ENCODE measurements at places on chromosomes 16 and 17.
A peak's percentile ranks its signal among the peaks of the same experiment; 100 is the strongest.

GRCh38 chr16:19753815-19754643, 36.0 kb downstream of the IQCK start:
- no peak for DNase-seq

GRCh38 chr16:85988723-85989313, 89.9 kb downstream of the IRF8 start:
- no peak for DNase-seq

DNA sequence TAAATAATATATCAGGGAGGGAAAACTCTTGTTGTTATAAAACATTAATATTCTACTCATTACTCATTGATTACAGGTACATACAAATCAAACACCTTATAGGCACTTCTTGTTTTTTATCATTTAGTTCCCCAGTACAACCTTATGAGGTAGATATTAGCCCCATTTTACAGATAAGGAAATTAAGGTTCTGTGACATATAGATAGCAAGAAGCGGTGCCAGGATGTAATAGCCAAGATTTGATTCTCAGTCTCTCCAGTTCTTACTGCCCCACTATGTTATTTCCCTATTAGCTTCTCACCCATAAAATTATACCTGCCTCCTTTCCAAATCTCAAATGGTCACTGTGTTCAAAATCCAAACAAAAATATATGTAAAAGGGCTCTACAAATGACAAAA, 36.9 kb downstream of the CMTM3 start:
- no peak for DNase-seq

DNA sequence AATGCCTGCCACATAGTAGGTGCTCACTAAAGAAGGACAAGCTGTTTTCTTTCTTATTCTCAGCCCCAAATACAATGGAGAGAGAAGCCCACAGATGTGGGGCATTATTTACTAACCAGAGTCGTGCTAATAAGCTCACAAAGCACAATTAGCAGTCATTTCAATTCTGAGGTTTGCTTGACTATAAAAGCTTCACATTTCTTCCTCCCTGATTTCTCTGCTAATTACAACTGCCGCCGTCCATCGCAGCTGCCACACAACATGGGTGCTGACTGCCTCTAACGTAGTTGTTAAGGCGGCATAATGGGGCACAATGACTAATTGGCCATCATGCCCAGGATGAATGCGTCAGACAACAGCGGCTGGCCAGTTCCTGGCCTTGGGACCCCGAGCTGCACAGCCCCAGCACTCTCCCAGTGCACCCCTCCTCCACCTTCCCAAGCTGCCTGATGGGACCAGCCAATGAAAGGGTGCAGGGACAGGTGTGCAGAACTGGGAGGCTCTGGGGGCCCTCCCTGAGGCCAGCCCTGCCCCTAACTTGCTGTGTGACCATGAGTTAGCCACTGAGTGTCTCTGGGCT, 109.2 kb downstream of the CCT6B start:
- DNase-seq: no peak

DNA sequence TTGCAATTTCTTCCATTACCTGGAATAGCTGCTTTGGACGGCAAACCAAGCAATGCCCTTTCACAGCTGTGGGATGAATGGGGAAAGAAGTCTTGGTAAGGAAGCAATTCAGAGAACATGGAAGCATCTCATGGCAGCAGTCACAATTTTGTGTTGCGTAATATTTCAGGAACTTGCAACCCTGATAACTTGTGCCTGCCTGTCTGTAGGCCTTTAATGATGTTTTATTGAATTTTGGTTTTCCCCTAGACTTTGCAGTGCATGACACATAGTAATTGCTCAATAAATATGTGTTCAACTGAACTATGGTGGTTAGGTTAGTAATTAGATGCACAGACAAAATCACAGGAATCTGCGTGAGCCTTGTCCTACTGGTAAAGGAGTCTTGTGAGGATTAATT, 439.5 kb downstream of the WWOX start:
- no peak for DNase-seq

- DNase-seq: peak; percentile 62
Observed at GRCh38 chr17:63701868-63702720, 2.2 kb upstream of the LIMD2 start.

GRCh38 chr16:54022362-54022761, 264.2 kb downstream of the IRX3 start:
- DNase-seq: no peak

DNA sequence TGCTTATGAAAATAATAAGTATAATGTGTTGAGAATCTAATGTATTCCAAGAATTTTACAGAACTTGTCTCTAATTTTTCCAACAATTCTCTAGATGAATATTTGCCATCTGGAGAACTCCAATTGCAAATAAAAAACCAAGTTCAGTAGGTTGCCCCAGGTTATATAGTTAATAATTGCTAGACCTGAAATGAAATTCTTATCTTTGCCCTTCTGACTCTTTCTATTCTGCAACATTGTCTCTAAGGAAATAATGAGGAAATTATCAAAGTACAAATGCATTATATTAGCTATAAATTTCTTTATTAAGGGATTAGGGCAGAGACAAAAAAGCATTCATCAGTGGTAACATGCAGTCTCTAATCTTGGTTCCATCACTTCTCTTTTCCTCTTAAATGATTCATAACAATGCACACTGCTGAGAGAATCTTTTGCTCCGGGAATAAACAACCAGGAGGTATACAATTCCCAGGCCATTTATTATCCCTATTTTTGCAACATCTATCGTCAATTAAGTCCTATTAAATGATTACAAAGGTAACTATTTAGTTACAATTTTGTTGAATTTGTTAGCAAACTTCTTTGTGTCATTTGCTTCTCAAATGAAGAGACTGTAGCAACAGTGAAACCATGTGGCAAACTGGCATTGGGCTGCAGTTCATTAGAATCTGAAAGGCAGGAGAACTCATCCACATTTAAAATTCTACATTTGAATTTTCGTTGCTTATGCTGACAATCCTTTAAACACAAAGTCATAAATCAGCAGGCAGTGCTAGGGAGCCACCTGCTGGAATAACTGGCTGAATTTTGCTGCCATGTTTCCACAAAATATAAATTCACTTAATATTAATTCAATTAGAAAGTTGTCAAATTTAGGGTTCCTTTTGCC, 349.6 kb downstream of the KIF2B start:
- DNase-seq: no peak

DNA sequence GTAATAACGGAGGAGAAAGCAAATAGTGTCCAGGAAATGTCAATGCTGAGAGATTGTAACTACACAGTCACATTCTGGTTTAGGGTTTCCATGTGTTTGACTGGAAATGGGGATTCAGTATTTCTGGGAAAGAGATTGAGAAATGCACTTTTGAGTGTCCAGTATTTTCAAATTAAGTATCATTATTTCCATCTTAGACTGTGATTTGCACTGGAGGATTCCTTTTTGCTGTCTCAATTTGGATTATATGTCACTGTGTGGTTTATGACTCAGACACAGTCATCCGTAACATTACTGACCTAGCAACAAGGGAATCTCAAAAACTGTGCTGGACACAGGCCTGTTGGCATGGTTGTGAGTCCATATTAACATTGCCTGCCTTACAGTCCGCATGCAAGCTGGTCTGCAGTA, 681.4 kb downstream of the CDH11 start:
- no peak for DNase-seq

DNA sequence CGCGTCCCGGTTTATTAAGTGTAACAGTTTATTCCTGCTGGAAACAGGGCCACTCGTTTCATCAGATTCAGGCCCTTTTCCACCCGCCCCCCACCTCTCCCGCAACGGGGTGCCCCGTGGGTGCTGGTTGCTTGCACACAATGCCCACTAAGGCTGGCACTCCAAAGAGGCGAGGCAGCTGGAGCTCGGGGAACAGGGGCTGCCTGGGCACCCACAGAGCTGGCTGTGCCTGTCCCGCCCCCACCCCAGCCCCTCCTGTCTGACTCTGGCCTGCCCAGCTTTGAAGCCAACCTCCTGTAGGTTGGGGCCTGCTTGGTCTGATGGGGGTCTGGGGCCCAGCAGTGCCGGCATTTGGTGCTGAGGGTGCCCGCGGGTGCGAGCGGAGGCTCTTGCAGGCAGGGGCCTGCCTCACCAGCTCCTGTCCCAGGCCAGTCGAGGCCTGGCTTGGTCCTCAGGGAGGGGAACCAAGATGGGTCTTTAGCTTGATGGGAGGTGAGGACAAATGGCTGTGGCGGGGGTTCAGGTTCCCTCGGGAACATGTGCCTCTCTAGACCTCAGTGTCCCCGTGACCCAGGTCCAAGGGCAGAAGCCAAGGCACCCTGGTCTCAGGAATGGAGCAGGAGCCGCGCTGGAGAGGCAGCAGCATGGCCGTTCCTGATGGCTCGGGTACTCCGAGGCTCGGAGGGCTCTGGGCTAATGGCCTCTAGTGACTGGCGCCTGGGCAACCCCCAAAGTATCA, 20.1 kb downstream of the MYBBP1A start:
- DNase-seq: no peak

DNA sequence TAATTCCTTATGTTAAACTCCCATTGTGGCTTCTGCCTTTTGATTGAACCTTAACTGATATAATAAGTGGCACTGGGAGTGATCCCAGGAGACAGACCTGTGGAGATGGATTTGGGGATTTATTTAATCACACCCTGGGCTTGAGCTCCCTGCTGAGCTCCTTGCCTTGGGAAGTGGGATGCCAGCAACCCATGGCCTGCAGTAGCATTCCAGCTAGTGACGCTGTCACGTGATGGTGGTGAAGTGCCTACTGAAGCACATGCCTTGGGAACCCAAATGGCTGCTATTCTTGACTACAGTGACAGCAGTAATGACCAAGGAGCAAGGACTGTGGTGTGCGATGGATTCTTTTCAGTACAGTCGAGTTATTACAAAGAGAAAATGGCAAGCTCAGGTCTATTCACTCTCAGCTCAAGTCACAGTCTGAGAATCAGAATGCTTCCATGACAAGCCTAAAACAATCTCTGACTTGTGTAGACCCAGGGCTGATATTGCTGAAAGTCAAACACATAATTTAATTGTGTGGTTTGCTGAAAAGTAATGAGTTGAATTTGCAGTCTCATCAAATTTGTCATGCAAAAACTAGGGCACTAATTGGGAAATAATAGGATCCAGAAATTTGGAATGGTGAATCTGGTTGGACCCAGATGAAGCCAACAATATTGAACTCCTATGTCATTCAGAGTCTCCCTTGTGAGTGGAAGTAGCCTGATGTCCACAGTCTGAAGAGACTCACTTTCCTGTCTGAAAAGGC, 47.1 kb downstream of the BCL7C start:
- DNase-seq: no peak

DNA sequence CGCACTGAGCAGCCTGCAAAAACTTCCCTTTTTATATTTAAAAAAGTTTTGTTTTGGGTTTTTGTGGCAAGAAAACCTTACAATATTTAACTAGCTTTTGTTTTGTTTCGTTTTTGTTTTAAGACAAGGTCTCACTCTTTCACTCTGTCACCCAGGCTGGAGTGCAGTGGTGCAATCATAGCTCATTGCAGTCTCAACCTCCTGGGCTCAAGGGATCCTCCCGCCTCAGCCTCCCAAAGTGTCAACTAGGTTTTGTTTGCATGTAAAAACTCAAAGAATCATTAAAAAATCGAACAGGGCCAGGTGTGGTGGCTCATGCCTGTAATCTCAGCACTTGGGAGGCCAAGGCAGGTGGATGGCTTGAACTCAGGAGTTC, 77.9 kb upstream of the FA2H start:
- no peak for DNase-seq

DNA sequence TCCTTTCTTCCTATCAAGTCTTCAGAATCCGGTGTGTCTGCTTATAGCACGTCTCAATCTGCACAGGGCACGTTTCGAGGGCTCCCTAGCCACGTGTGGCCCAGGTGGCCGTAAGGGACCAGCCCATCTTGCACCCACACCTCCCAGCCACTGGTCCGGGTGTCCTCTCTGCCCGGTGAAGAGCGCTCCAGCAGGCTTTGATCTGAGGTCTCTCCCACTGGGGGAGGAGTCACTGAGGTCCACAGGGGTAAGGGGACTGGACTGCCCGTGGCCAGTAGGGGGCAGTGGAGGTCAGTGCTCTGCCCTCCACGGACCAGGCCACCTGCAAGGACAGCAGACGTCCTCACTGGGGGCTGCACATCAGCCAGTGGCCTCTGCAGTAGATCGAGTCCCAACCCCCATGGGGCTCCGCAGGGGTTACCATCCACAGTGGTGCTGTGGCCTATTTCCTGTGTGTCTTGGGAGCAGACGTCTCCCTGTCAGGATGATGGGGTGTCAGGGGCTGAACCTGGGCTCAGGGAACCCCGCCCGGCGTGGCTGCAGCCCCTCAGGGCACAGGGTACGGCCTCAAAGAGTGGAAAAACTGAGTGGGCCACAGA, 204.1 kb upstream of the CIBAR2 start:
- no peak for DNase-seq

GRCh38 chr16:66516808-66517585, 32.9 kb downstream of the TK2 start:
- DNase-seq: peak; percentile 78

DNA sequence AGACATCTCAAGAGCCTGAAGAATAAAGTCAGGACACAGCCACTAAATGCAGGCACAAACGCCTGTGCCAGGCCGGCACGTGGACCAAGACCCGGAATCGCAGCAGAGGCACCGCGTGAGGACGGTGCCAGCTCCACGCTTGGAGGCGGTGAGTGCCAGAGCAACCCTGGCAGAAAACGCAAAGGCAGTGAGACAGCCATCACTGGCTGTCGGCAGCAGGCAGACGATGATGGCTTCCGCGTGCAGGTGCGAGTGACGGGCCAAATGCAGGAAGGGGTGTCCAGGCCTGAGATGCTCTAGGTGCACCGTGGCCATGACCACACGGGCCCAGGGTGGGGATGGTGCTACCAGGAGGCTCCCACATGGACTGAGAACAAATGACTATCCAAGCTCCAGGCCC, 78.8 kb downstream of the LMF1 start:
- no peak for DNase-seq

GRCh38 chr17:60327134-60327900, 64.6 kb downstream of the USP32 start:
- no peak for DNase-seq

- DNase-seq: no peak
Observed at GRCh38 chr16:67720236-67720635, 1.1 kb upstream of the GFOD2 start.

- no peak for DNase-seq
Observed at GRCh38 chr16:78821335-78821734, 721.9 kb downstream of the WWOX start.

DNA sequence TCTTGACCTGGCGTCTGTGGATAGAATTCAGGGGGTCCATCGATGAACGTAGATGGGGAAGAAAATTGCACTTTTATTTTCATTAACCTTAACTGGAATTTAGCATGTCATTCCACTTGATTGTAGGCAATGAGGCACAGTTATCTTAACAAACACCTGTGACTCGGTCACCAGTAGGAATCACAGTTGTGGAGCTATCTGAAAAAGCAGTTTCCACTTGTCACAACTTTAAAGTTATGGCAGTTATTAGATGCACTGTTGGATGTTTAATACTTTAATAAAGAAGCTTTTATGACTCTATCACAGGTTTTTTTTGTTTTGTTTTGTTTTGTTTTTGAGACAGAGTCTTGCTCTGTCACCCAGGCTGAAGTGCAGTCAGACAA, 83.7 kb upstream of the LGALS9 start:
- DNase-seq: no peak
